ENCODE measurements at places on chromosomes 16 and 17. TPM values are rescaled to one million over a fixed set of nuclear protein-coding genes. Genes with fewer than 3 reads are reported as not detected.

- H3K4me3 ChIP-seq = no peak overlapping the region
- no peaks in the 10 kb centered on the region for H3K27me3 ChIP-seq
- peaks cover 82% of the 10 kb centered on the region for H3K4me1 ChIP-seq
- no peak for DNase-seq
- peaks cover 37% of the 10 kb centered on the region for H3K36me3 ChIP-seq
- H3K27ac ChIP-seq = peak overlapping the region; percentile 78
These were observed 18.2 kb downstream of the NLRC5 start for GRCh38 chr16:57007530-57007929.

DNA sequence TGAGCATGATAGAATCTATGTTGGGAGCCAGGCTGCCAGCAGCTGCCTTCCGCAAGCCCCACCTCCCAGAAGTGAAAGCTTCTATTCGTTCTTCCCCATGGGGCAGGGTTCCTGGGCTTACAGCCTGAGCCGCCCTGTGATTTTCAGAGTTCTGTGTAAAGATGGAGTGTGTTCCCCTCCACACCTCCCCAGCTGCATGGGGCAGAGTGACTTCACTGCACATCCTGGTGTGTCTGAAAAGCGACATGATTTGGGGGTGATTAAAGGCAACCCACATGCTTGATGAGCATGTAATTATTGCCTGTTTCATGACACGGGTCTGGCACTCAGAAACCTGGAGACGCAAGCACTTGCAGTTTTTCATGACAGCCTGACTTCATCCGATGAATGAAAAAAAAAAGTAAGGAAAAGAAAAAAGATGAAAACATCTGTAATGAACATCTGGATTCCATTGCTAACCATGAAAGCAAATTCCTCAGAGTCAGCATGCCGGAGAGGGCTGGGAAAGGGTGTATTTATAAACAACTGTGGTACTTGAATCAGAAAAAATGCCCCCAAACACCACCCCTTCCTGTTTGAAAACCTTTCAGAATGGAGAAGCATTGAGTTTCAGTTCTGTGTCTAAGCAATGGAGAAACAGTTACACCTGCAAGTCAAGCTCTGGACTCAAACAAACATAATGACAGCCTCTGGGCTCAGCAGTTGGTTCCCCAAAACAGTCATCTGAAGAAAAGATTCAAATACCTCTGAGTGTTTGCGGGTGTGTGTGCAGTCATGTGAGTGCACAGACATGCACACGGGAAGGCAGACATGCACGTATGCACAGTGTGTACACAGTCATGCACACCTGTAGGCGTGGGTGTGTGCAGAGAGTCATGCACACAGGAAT is 266.0 kb downstream of the ENGASE start:
- H3K27ac ChIP-seq = peak overlapping the region; percentile 97
- peaks cover 51% of the 10 kb centered on the region for H3K4me1 ChIP-seq
- H3K27me3 ChIP-seq = peaks cover 6% of the 10 kb centered on the region

HOXB8 gene
- not detected for total RNA-seq

- no peak for DNase-seq
- H3K27ac ChIP-seq = no peak overlapping the region
These were observed 14.1 kb upstream of the SPATA32 start for GRCh38 chr17:45276031-45276430.

DNA sequence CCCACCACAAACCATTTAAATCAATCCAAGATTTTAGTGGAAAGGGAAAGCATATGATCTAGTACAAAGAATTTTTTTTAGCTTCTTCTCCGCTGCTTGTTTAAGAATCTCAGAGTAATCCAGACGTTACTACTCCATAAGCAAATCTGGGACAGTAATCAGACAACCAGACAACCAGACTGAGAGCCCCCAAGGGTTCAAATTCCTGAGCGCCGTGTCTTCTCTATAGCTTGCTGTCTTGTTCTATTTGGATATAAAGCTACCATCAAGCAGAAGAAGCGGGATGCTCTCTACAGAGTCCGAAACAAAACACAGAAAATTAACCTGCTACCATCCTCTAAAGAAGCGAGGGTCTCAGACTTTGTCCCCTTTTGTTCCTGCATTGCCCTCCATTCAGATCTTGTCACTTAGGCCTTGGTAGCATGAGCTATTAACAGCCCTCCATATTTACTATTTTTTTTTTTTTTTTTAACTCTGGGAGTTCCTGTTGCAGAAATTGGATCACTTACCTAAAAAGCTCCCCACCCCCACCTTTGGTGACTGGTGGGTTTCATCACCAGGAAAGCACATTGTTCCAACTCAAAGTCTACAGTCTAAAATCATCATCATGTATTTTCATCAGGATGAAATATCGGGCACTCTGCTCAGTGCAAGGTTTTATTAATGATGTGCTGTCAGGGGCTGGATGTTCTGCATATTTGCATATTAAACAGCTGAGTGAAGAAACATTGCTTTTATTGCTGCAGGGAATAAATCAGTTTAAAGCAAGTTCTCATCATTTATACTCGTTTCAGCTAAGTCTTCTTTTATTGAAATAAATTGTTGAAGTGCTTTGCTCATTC is 576.7 kb downstream of the WWOX start:
- no peaks in the 10 kb centered on the region for H3K27me3 ChIP-seq
- no peaks in the 10 kb centered on the region for H3K4me1 ChIP-seq
- DNase-seq = no peak
- H3K36me3 ChIP-seq = no peaks in the 10 kb centered on the region

GRCh38 chr17:82849076-82849945 is 9.5 kb upstream of the ZNF750 start:
- H3K27me3 ChIP-seq = no peaks in the 10 kb centered on the region
- no peak for DNase-seq
- H3K27ac ChIP-seq = peak overlapping the region; percentile 27
- H3K4me3 ChIP-seq = no peak overlapping the region

DNA sequence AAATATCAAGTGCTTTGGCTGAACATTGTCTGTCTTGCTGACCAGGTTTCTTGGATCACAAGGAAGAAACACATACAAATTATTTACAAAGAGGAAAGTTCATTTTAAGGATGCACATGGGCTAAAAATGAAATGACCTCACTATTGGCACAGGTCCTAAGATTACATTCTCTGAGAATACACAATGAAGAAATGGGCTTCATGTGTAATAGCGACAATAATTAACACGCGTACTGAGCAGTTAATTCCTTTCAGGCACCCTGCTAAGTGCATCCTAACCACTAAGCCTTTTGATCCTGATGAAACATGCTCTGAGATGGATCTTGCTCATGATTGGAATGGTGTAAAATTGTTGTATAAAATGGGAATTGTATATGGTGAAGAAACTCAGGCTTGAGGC is 429.0 kb downstream of the HS3ST4 start:
- H3K4me3 ChIP-seq = no peak overlapping the region
- no peaks in the 10 kb centered on the region for H3K36me3 ChIP-seq
- H3K27ac ChIP-seq = no peak overlapping the region
- H3K4me1 ChIP-seq = no peaks in the 10 kb centered on the region

NGFR gene
- total RNA-seq = 1.3 TPM

DNA sequence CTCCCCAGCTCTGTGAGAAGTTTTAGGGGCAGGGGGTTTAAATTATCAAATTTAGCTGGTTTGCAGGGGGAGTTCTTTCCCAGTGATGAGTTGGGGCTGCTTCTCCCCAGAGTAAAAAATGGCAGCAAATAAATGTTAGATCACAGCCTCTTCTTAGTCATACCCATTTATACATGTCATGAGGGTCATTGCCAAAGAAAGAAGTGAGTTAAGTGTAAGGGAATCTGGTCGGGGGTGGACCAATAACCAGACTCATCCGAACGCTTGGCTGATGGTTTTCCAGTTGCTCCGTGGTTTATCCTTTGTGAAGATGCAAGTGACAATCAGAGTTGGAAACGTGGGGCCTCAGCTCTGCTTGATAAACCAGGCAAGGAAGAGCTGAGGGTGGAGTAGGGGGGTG is 87.1 kb downstream of the PLXDC1 start:
- H3K4me3 ChIP-seq = no peak overlapping the region
- H3K27ac ChIP-seq = no peak overlapping the region
- DNase-seq = no peak
- no peaks in the 10 kb centered on the region for H3K4me1 ChIP-seq
- H3K27me3 ChIP-seq = no peaks in the 10 kb centered on the region

ALDH3A1 gene
- not detected for total RNA-seq

DNA sequence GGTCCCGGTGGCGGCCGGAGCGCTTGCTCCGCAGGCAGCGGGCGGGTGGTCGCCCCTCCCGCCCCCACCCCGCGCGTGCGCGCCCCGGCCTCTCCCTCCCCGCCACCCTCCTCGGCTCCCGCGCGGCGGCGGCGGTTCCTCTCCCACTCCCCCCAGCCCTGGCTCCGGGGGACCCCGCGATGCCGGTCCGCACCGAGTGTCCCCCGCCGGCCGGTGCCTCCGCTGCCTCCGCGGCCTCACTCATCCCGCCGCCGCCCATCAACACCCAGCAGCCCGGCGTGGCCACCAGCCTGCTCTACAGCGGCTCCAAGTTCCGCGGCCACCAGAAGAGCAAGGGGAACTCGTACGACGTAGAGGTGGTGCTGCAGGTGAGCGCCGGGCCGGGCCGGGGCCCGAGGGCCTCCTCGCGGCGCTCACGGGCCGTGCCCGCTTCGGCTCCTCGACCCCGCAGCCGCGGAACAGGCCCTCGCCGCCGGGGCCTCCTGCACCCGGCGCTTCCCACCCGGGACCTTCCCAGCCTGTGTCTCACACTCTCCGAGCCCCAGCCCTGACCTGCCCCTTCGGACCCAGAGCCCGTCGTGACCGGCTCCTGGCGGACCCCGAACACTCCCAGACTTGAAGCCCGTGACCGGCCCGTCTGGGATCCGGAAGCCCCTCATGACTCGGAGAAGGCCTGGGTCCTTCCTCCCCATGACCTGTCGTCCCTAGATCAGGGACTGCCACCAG is 490 bp downstream of the GID4 start:
- peak overlapping the region; percentile 94 for H3K4me3 ChIP-seq
- no peaks in the 10 kb centered on the region for H3K27me3 ChIP-seq
- peaks cover 50% of the 10 kb centered on the region for H3K4me1 ChIP-seq
- H3K36me3 ChIP-seq = peaks cover 14% of the 10 kb centered on the region
- peak overlapping the region; percentile 92 for H3K27ac ChIP-seq
- no peak for DNase-seq

HS3ST3B1 gene
- 3.3 TPM for total RNA-seq

GRCh38 chr17:48470388-48471034 is 40.5 kb upstream of the SKAP1 start:
- DNase-seq = no peak
- peaks cover 3% of the 10 kb centered on the region for H3K27me3 ChIP-seq
- H3K27ac ChIP-seq = no peak overlapping the region
- no peak overlapping the region for H3K4me3 ChIP-seq
- no peaks in the 10 kb centered on the region for H3K36me3 ChIP-seq

LPO gene
- total RNA-seq = not detected
